ENCODE measurements at places on chromosomes 5 and 9.

DNA sequence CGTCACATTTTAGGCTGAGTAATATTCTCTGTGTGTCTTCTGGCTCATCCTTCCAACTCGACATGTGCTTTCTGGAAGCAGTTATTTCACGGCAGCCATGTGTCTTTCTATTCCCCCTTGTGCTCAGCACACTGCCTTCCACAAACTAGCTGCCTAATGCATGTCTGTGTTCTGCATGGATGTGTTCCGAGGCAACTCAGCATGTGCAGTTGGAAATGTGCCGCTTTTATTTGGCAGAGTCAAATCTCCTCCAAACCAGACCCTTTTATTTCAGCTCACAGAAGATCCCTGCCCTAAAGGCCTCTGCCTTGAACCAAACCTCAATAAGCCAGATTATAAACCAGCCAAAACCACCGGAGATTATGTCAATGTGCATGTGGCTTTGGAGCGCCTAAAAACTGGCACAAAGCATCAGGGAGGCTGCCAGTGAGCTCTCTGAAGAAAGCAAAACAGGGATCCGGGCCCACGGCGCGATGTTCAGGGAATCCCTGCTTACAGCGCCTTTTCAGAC lies 360.2 kb downstream of the DEPDC1B start:
- no peak for DNase-seq

DNA sequence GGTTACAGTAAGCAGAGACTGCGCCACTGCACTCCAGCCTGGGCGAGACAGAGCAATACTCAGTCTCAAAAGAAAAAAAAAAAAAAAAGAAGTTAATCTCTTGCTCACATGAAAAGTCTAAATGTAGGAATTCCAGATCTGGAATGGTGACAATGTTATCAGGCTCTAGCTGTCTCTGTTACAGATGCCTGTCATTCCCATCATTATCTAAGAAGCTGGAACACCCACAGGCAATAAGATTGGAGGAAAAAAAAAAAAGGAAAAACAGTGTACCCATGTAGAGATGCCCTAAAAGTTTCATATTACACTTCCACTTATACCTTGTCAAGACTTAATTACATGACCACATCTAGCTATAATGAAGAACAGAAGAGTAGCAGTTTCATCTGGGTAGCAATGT lies 38.2 kb downstream of the PTBP3 start:
- no peak for DNase-seq

GRCh38 chr9:104772714-104773510 lies 9.0 kb downstream of the NIPSNAP3B start:
- no peak for DNase-seq

- no peak for DNase-seq
Observed at GRCh38 chr5:131229623-131230022, 34.2 kb upstream of the CDC42SE2 start.

Data from CD4-positive, alpha-beta T cell treated with Interleukin-4 for 4 hours (primary cell).